Activated T-helper 2 cell treated with anti-CD3 and anti-CD28 coated beads, Interferon-gamma antibody, Interleukin-2, Interleukin-4, amounts not matched to agents 10 μg/mL and 5 μg/mL and 100 μg/mL, durations not matched to agents 14 hours and 24 hours and 36 hours (primary cell): ENCODE measurements at places on chromosomes 1 and 21.
A peak's percentile ranks its signal among the peaks of the same experiment; 100 is the strongest.

GRCh38 chr1:192807211-192808162 lies 1.4 kb upstream of the RGS2 start:
- peaks cover 38% of the 10 kb centered on the region for H3K4me1 ChIP-seq
- peak overlapping the region; percentile 47 for H3K27ac ChIP-seq
- H3K27me3 ChIP-seq = peaks cover 10% of the 10 kb centered on the region
- DNase-seq = no peak
- peaks cover 18% of the 10 kb centered on the region for H3K36me3 ChIP-seq
- H3K4me3 ChIP-seq = peak overlapping the region; percentile 95

- H3K27me3 ChIP-seq = no peaks in the 10 kb centered on the region
- no peak for DNase-seq
- no peak overlapping the region for H3K4me3 ChIP-seq
- H3K36me3 ChIP-seq = no peaks in the 10 kb centered on the region
Observed at GRCh38 chr1:90318431-90318830, 323.5 kb downstream of the ZNF326 start.

GRCh38 chr1:35597870-35598269 lies 24.8 kb downstream of the TFAP2E start:
- no peak overlapping the region for H3K27ac ChIP-seq
- no peaks in the 10 kb centered on the region for H3K27me3 ChIP-seq
- peaks cover 27% of the 10 kb centered on the region for H3K36me3 ChIP-seq
- H3K4me1 ChIP-seq = peaks cover 10% of the 10 kb centered on the region
- no peak overlapping the region for H3K4me3 ChIP-seq

DNA sequence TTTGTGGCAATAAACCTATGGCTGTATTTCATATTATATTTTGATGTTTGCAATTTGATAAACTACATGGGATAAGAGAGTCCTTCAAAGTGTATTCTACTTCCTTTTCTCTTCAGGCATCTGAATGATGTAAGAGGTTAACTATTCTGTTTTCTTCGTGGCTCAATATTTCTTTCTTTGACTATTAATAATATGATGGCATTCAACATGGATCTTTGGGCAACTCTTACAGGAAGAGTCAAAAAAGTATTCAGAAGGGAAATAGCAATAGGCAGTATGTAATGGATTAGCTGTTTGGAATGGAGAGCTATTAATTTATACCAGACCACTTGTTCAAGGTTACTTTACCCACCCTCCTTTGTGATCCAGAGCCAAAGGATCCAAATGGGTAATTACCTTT lies 74.4 kb downstream of the HMCN1 start:
- H3K4me1 ChIP-seq = no peaks in the 10 kb centered on the region
- H3K4me3 ChIP-seq = no peak overlapping the region
- no peak for DNase-seq
- H3K27me3 ChIP-seq = peaks cover 8% of the 10 kb centered on the region
- H3K27ac ChIP-seq = no peak overlapping the region

DNA sequence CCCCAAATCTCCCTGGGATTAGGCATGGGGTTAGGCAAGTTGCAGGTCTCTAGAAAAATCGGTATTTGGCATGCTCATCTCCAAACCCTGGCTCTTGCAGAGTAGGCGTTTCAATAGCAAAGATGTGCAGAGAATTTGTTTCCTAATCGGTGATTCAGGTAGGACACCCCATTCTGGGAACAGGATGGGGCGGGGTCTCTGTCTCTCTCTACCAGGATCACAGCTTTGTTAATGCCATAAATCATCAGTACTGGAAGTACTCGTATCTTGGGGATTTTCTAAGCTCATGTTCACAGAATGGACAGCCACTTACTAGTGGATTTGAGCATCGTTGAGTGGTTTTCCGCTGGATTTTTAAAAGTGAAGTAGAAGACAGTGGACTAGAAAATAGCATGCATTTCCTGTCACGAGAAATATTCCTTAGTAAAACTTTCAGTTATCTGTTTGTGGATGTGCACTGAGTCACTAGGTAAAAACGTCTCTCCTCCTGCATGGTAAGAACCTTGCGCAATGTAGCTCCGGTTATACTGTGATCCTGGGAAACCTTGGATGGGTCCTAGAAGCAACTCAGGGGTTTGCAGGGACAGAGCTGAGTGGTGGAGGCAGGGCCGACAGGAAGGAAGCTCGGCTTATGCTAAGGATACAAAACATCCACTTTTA lies 5.1 kb downstream of the TMEM51 start:
- no peak overlapping the region for H3K4me3 ChIP-seq
- H3K4me1 ChIP-seq = peaks cover 16% of the 10 kb centered on the region
- H3K27me3 ChIP-seq = peaks cover 31% of the 10 kb centered on the region
- no peak for DNase-seq
- no peaks in the 10 kb centered on the region for H3K36me3 ChIP-seq

- H3K27ac ChIP-seq = peak overlapping the region; percentile 44
- H3K36me3 ChIP-seq = no peaks in the 10 kb centered on the region
- peak overlapping the region; percentile 84 for H3K4me3 ChIP-seq
- H3K27me3 ChIP-seq = no peaks in the 10 kb centered on the region
Observed at GRCh38 chr21:33478935-33479678, 667 bp downstream of the TMEM50B start.

GRCh38 chr1:23561076-23561812 lies 1.9 kb upstream of the ID3 start:
- DNase-seq = no peak
- H3K36me3 ChIP-seq = peaks cover 10% of the 10 kb centered on the region
- H3K27ac ChIP-seq = no peak overlapping the region

GRCh38 chr1:91604632-91605031 lies 104.0 kb downstream of the CDC7 start:
- H3K36me3 ChIP-seq = no peaks in the 10 kb centered on the region
- DNase-seq = no peak
- peaks cover 2% of the 10 kb centered on the region for H3K27me3 ChIP-seq

DNA sequence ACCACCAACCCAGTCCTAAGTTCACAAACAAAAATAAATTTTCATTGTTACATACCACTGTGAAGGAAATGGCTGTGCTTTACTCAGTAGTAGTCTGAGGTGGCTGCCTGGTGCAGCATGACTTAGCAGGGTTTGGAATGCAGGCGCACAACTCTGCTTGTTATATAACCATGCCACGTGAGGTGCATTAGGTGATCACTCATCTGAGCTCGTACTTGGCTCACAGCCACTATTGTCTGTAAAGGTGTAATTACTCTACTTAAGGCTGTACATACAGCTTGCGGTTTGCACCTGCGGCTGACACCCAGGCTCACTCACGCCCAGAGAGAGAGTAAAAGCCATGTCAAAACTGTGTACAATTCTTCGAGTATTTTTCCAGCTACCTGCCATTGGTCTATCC lies 599.4 kb downstream of the LTN1 start:
- no peak for DNase-seq
- no peak overlapping the region for H3K4me3 ChIP-seq
- no peak overlapping the region for H3K27ac ChIP-seq
- H3K4me1 ChIP-seq = no peaks in the 10 kb centered on the region
- H3K27me3 ChIP-seq = no peaks in the 10 kb centered on the region
- no peaks in the 10 kb centered on the region for H3K36me3 ChIP-seq

GRCh38 chr21:18369115-18369514 lies 34.5 kb downstream of the TMPRSS15 start:
- no peak overlapping the region for H3K4me3 ChIP-seq
- no peaks in the 10 kb centered on the region for H3K4me1 ChIP-seq
- DNase-seq = no peak
- no peaks in the 10 kb centered on the region for H3K27me3 ChIP-seq
